NCI-H345 (cell line): ENCODE measurements at places on chromosomes 2 and 18.

DNA sequence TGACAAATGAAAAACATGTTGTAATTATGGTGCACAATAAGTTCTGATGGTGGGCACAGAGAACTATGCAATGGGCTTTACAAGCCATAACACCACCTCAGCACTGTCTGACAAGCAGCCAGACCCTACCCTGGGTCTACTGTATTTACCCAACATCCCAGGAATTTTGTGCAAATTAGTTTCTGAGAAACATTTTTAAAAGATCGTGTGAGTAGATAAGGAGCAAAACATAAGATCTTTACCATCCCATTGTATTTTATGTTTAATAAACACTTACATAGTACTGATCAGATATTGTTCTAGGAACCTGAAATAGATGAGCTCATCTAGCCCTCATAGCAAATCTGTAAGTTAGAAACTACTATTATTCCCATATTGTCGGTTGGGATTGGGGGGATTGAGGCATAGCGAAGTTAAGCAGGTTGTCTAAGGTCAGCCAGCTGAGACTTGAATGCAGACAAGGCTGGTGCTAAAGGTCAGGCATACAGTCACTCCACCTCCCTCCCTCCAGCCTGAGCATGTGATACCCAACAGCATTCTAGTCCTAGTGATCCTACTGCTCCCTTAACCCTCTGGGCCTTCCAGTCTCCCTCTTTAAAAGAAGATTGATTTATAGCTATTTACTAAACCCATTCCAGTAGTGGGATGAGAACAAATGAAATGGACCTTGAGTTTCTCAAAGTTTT, 67.4 kb upstream of the STAM2 start:
- DNase-seq, result no peak

- no peak for DNase-seq
Measured at GRCh38 chr2:204000446-204000845, 63.9 kb downstream of the ICOS start.

GRCh38 chr2:33188799-33189198, 242.0 kb downstream of the LTBP1 start:
- DNase-seq, result no peak

DNA sequence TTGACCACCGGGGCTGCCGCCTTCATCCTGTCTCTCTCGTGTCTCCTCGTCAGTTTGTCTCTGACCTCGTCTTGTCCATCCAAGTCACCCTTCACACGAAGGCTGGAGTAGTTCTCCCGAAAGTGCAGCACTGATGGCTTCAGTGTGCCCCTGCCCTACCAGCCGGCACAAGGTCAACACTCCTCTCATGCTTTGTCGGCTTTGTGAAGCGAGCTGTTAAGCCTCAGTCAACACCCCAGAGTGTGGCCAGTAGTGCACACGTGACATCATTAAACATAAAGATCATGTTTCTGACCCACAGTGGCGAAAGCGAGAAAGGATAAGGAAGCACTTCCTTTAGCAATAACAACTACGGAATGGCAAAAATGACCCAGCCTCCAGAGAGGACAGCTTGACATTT, 23.2 kb downstream of the ACKR3 start:
- no peak for DNase-seq

DNA sequence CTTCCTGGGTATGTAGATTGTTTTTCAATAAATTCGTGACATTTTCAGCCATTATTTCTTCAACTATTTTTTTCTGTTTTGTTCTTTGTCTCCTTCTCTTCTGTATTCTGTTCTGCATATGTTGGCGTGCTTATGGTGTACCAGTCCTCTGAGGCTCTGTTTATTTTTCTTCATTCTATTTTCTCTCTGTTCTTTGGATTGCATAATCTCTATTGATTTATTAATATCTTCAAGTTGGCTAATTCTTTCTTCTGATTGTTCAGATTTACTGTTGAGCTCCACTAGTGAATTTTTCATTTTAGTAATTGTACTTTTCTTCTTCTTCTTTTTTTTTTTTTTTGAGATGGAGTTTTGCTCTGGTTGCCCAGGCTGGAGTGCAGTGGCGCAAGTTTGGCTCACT, 9.9 kb downstream of the GNLY start:
- no peak for DNase-seq

- no peak for DNase-seq
Measured at GRCh38 chr18:54647176-54647575, 56.1 kb downstream of the DYNAP start.

DNA sequence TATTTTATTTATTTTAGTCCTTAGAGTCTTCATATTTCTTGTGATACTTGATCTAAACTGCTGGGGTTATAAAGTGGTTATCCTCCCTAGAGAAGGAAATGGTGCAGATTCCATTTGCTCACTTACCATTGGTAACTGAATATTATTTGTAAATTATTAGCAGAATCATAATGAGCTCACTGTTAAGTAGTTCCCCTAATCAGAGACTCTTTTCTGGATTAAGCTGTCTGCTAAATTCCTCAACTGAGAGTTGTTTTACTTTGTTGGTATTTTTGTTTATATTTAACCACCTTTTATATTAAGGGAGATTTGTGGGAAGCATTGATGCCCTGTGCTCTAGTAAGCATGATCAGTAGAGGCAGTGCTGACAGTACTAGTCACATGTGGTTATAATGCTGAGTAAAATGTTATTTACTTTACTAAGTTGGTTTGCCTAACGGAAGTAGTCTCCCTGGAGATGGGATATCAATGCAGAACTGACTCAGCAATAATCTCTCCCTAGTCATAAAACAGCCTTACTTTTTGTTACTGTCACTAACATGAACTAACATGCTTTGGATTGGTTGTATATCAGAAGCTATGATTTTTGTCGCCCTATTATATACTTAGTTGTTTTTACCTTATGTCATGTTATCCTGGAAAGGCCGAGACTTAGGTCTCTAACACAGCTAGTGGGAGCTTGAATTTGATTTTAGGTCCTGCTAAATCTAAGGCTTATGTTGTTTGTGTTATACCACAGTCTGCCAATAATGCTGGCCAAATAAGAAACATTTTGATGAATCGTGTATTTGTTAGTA, 166.7 kb downstream of the MCFD2 start:
- no peak for DNase-seq

GRCh38 chr2:236661762-236662110, 92.1 kb downstream of the ACKR3 start:
- DNase-seq, result no peak

DNA sequence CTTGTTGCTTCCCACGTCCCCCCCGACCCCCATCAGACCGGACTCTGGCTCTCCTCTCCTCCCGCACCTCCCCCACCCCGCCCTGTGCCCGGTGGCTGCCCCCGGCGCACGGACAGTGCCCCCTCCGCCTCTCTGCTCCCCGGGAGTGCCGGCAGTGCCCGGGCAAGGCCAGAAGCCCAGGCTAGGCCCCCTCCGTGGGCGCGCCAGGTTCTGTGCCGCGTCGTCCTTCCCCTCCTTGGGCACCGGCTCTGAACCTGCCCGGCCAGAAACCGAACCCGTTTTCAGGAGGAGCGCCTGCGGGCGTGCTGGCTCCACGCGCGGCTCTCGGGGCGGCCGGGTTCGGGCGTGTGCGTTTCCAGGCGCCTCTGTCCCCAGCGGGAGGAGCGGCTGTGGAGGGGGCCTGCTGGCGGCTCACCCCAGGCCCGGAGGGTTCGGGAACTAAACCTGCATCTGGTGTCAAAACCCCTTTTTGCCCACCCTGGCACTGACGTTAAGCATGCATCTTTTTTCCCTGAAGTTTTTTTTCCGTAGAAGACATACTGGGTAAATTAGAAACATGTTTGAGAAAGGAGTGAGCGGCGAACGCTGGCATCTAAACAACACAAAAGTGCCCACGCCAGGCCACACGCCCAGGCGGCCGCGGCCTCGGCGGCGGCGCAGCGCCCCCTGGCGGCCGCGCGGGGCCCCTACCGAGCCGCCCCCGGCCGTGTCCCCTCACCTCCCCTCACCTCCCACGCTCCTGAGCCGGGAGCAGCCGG, 123.9 kb upstream of the SLC1A4 start:
- peak; percentile 75 for DNase-seq

DNA sequence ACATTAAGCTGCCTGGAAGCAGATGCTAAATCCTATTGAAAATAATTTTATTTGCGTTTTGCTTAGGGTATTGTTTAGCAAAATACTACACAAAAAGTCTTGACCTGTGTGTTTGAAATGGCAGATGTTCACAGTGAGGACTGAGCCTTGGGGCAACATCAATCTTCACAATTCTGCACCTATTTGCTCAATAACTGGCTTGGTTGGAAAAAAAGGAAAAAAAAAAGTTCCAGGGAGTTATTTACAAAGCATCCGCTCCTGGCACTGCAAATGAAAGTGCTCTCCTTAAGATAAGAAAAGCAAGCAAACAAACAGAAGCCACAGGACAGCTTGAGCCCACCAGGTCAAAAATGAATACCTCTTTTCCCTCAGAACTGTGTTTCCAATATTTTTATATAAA, 77.7 kb downstream of the MAP2 start:
- DNase-seq, result peak; percentile 4
